ENCODE measurements at places on chromosomes 2 and 18. TPM values are rescaled to one million over a fixed set of nuclear protein-coding genes. Genes with fewer than 3 reads are reported as not detected.

DNA sequence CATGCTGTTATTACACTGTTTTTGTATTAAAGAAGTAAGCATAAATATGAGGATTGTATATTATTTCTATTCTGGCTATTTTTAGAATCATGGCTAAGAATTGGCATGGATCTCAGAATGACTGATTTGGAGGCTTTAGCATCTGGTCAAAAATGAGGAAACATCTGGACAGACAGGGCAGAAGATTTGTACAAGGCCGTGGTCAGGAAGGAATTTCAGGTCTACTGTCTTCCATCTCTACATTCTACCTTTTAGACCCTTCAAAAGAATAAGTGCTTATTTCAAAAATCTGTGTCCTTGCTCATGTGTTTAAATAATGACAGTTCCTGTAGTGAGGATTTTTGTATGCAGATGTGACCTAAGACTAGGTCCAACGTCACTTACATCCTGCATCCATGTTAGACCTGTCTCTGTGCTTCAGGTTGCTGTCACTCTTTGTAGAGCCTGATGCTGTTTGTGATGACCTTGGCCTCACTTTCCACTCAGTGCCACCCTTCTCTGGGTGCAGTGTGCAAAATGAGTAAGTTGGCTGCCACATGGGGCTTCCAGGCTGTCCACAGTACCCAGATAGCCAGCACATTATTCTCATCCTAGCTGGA lies 54.7 kb upstream of the B3GNT2 start:
- no peak for DNase-seq

DNA sequence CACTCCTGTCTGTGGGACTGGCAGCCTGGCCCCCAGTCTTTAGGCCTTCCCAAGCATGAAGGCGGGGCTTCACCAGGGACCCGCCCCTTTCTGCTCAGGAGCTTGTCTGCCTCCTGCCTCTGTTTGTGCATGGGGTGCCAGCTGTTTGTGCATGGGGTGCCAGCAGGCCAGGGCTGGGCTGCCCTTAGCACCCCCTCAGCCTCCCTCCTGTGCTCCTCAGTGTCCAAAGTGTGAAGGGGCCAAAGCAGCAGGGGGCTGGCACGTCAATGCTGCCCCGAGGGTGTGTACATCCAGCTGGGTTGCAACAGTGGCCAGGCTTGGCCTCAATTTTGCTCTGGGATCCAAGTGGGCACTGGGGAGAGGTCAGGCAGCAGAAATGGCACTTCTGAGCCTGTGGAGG lies 298.0 kb upstream of the GALNT5 start:
- DNase-seq = no peak

DNA sequence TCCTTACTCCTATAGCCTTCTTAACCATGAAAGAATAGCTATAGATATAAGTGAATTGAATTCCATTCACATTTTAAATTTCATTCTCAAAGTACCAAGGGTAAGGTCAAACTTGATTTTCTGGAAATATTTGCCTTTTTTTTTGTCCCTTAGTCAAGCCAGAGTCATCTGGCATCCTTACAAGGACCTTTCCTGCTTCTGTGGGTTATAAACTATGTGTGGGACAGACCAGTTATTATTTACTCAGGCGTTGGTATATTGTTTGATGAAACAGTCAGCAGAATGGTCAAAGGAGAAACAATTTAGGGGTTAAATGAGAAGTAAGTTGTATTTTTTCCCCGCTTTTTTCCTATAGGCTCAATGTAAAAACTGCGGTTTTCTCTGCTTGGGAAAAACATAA lies 1103.2 kb upstream of the ZEB2 start:
- no peak for DNase-seq

DNA sequence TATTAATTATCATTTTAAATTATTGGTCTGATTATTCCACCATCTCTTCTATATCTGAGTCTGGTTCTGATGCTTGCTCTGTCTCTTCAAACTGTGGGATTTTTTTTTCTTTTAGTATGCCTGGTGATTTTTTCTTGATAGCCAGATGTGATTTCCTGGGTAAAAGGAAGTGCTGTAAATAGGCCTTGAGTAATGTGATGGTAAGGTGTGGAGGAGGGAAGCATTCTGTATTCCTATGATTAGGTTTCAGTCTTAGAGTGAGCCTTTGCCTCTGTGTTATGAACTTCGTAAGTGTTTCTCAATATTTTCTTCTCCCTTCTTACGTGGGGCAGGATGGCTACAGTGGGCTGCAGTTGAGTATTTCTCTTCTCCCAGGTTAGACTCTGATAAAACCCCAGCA lies 103.0 kb downstream of the EHBP1 start:
- no peak for DNase-seq

DNA sequence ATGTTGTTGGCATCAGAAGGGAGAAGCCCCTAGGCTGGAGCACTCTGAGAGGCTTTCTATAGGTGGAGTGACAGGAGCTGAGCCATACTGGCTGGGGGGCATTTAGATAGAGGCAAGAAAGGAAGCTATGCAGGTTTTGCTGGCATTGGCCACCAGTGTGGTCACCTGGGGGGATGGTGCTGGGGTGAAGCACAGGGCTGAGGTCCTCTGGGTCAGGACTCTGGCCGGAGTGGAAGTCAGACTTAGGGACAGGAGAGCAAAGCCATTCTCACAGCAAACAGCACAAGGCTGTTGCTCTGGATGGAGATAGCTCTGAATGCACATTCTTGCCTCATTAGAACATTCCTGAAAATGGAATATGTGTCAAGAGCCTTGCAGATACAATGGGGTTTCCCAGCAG lies 47.4 kb downstream of the NTSR2 start:
- DNase-seq = no peak

DNA sequence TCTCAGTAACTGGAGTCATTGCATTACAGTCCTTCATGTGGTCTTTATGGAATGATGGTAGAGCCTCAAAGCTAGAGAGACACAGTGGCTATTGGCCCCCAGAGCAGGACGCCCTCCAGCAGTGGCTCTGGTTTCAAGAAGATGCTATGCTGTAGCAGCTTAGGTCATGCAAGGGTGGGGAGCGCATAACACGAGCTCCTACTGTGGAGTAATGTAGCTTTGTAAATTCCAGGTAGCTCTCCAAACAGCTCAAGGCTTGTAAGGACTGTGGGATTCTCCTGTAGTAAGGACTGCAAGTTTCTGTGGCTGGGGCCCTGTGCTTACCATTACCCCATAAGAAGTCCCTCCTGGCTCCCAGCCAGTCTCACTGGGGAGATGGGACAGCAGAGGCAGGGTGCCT lies 15.6 kb downstream of the APLF start:
- DNase-seq = no peak

- no peak for DNase-seq
Observed at GRCh38 chr2:24863641-24864040, 56.4 kb downstream of the ADCY3 start.

GRCh38 chr2:237413777-237414661 lies at the start of gene COL6A3:
Gene COL6A3, minus strand, starts transcription at chr2:237414164. Its CDS starts 17,347 bp downstream, at chr2:237396817.
- DNase-seq = peak; percentile 41

EPB41L3 gene
- 98.9 TPM for total RNA-seq

GRCh38 chr18:75678627-75679026 lies 251.1 kb upstream of the SMIM21 start:
- no peak for DNase-seq

- no peak for DNase-seq
Observed at GRCh38 chr2:216188956-216189355, 79.8 kb downstream of the XRCC5 start.

- no peak for DNase-seq
Observed at GRCh38 chr2:241764275-241765241, 12.1 kb upstream of the GAL3ST2 start.

DNA sequence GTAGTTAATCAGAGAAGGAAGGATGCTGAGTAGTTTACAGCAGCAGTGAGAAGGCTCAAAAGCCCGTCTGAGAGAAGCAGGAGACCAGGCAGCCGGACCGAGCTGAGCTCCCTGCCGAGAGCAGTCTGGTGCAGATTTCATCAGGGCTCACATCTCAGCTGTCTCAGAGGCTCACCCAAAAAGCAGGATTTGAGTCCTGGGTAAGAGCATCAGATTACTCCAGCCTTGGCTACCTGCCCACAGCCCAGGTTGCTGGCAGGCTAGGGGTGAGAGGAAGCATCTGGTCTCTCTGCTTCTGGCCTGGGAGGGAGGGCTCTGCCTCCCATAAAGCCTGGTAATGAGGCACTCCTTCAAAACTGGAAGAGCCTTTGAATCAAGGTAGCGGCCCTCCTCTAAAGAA lies 140.5 kb downstream of the ST6GAL2 start:
- no peak for DNase-seq

Data from mucosa of descending colon (tissue), 3 donors.